ENCODE measurements at places on chromosomes 11 and 22.

- no peak overlapping the region for H3K4me3 ChIP-seq
- H3K27ac ChIP-seq: no peak overlapping the region
- peaks cover 5% of the 10 kb centered on the region for H3K27me3 ChIP-seq
These were observed 9.0 kb upstream of the NUCB2 start for GRCh38 chr11:17267576-17267975.

DNA sequence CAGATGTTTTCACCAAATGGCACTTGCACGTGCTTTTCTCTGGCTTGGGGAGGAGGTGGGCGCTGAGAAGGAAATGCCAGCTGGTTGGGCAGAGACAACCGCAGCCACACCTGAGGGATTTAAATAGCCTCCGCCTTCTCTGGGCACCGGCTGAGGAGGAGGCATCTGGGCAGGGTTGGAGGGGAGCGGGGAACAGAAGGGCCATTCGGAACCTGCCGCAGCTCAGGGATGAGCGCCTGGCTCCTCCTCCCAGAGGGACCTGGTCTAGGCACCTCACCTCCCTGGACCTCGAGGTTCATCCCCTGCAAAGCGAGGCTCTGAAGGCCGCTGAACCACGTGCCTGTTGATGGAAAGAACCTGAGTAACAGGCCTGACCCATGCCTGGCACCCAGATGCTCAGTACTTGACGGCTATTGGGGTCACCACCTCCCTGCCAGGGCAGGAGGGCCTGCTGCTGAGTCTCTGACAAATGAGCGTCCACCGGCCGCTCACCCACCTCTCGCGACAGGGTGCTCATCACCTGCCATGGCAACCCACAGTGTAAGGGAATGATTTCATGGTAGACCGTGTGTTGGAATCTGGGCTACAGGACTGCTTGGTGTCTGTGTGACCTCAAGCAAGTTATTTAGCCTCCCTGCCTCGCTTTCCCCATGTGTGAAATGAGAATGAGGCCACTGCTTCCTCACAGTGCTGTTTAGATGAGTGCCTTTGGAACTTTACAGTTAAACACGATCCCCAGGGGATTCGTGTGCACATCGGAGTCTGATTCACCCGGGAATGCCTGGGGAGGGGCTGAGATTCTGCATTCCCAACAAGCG lies 2.0 kb upstream of the KDELR3 start:
- H3K36me3 ChIP-seq: no peaks in the 10 kb centered on the region
- H3K27ac ChIP-seq: no peak overlapping the region
- peaks cover 67% of the 10 kb centered on the region for H3K27me3 ChIP-seq
- no peak for DNase-seq
- H3K4me1 ChIP-seq: peaks cover 16% of the 10 kb centered on the region

GRCh38 chr22:50252082-50253045 lies 1.3 kb upstream of the HDAC10 start:
- no peak overlapping the region for H3K27ac ChIP-seq
- peaks cover 9% of the 10 kb centered on the region for H3K36me3 ChIP-seq
- H3K4me1 ChIP-seq: peaks cover 30% of the 10 kb centered on the region
- H3K27me3 ChIP-seq: no peaks in the 10 kb centered on the region
- H3K4me3 ChIP-seq: peak overlapping the region; percentile 87
- DNase-seq: peak; percentile 68

- H3K4me3 ChIP-seq: no peak overlapping the region
- DNase-seq: no peak
- H3K4me1 ChIP-seq: no peaks in the 10 kb centered on the region
- no peaks in the 10 kb centered on the region for H3K36me3 ChIP-seq
- peaks cover 2% of the 10 kb centered on the region for H3K27me3 ChIP-seq
These were observed 39.8 kb upstream of the POGLUT3 start for GRCh38 chr11:108538022-108538424.

DNA sequence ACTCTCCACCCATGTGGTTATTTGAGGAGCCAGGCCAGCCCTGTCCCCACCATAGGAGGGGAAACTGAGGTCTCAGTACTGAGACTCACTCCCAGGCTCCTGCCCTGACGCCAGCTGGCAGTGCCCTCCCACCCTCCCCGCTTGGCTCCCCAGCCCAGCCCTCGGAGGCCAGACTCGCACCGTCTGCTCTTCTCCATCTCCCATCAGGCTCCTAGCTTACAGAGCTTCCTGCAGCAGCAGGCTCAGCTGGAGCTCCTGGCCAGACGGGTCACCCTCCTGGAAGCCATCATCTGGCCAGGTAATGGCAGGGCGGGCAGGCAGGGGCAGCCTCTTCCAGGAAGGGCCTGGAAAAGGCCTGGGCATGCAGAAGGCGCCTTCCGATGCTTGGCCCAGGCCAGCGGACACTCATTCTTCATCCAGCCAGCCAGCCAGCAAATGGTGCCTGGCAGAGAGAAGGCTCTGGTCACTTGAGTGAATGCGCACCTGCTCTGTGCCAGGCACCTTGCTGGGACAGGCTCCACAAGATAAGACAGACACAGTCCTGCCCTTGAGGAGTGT lies 12.6 kb downstream of the RHBDD3 start:
- no peak overlapping the region for H3K4me3 ChIP-seq
- peaks cover 7% of the 10 kb centered on the region for H3K36me3 ChIP-seq
- no peaks in the 10 kb centered on the region for H3K4me1 ChIP-seq
- no peak for DNase-seq

DNA sequence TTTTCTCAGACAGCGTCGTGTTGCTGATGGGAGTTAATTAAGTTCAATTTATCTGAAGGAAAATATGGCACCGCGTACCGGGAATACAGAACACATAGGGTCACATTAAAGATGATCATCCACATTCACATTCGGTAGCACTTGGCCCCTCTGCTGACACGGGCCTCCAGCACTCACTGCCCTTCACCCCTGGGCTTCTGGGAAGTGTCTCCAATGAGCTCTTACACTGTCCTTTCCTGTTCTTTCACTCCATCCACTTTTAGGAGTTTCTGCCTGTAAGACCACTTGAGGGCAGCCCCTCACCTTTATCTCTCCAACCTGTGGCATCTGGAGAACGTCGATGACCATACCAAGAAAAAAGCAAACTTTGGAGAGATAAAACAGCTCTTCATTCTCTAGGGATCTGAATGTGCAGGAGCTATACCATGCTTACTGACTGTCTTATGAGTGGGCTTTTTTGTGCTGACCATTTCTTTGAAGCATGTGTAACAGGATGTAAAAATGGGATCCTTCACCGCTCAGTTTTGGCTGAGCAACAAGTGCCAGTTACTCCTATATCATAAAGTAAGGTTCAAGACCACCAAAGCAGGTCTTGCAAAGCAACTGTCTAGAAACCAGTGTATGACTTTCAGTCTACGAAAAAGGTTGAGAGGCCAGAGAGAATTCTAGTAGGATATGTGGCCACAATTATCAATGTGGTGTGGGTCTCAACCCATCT lies 1.1 kb upstream of the SERGEF start:
- no peaks in the 10 kb centered on the region for H3K36me3 ChIP-seq
- no peaks in the 10 kb centered on the region for H3K27me3 ChIP-seq
- H3K4me3 ChIP-seq: peak overlapping the region; percentile 97
- H3K4me1 ChIP-seq: peaks cover 19% of the 10 kb centered on the region

GRCh38 chr22:45891021-45891421 lies 85.9 kb downstream of the WNT7B start:
- no peak for DNase-seq
- H3K27ac ChIP-seq: no peak overlapping the region
- no peaks in the 10 kb centered on the region for H3K4me1 ChIP-seq
- no peaks in the 10 kb centered on the region for H3K36me3 ChIP-seq
- H3K4me3 ChIP-seq: no peak overlapping the region

DNA sequence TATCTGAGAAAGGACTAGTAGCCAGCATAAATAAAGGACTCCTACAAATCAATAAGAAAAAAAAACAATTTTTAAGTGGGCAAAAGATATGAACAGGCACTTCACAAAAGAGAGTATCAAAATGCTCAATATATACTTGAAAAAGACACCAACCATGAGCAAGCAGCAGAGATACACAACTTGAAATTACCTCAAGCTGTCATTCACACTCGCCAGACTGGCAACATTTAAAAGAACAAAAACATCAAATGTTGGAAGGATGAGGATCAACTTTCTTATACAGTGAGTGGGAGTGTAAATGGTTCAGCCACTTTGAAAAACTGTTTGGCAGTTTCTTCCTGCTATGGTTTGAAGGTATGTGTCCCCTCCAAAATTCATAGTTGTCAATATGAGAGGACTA lies 23.9 kb upstream of the ELFN2 start:
- H3K4me3 ChIP-seq: no peak overlapping the region
- H3K27ac ChIP-seq: no peak overlapping the region
- H3K27me3 ChIP-seq: peaks cover 11% of the 10 kb centered on the region
- no peak for DNase-seq
- peaks cover 6% of the 10 kb centered on the region for H3K36me3 ChIP-seq
- no peaks in the 10 kb centered on the region for H3K4me1 ChIP-seq

- no peaks in the 10 kb centered on the region for H3K36me3 ChIP-seq
- peaks cover 7% of the 10 kb centered on the region for H3K4me1 ChIP-seq
- DNase-seq: no peak
These were observed 4.7 kb downstream of the CSDC2 start for GRCh38 chr22:41565403-41566054.

GRCh38 chr11:109851780-109852390 lies 241.3 kb upstream of the ZC3H12C start:
- no peak for DNase-seq
- no peaks in the 10 kb centered on the region for H3K27me3 ChIP-seq
- no peak overlapping the region for H3K4me3 ChIP-seq

- H3K27ac ChIP-seq: no peak overlapping the region
- no peak for DNase-seq
- no peaks in the 10 kb centered on the region for H3K36me3 ChIP-seq
- peaks cover 50% of the 10 kb centered on the region for H3K27me3 ChIP-seq
These were observed 54.5 kb upstream of the FBXO3 start for GRCh38 chr11:33828604-33829429.

- H3K4me3 ChIP-seq: no peak overlapping the region
- no peaks in the 10 kb centered on the region for H3K27me3 ChIP-seq
- peaks cover 43% of the 10 kb centered on the region for H3K36me3 ChIP-seq
- H3K27ac ChIP-seq: no peak overlapping the region
- DNase-seq: no peak
- H3K4me1 ChIP-seq: peaks cover 11% of the 10 kb centered on the region
These were observed 22.4 kb downstream of the PPFIA1 start for GRCh38 chr11:70292863-70293262.

DNA sequence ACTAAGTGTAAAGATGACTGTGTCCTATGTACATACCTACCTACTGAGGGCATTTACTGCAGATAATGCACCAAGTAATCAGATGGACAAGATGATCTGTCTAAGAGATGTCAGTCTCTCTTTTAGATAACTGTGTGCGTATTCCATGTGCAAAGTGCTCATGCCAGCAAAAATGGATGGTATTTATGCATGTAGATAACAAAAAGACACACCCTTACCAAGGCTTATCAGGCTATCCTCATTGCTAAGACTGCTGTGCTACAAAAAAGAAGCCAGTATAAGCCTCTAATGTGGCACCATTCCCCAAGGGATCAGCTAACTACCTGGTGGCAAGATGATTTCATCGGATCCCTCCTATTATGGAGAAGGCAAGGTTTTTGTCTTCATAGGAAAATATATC lies 34.3 kb upstream of the CD44 start:
- no peak for DNase-seq
- no peaks in the 10 kb centered on the region for H3K36me3 ChIP-seq
- peaks cover 33% of the 10 kb centered on the region for H3K4me1 ChIP-seq
- no peak overlapping the region for H3K27ac ChIP-seq

GRCh38 chr11:19187114-19187832 lies 14.5 kb downstream of the CSRP3 start:
- H3K4me1 ChIP-seq: no peaks in the 10 kb centered on the region
- H3K27me3 ChIP-seq: no peaks in the 10 kb centered on the region

GRCh38 chr11:45576461-45577215 lies 88.8 kb downstream of the CHST1 start:
- H3K36me3 ChIP-seq: no peaks in the 10 kb centered on the region
- no peaks in the 10 kb centered on the region for H3K4me1 ChIP-seq
- no peak overlapping the region for H3K27ac ChIP-seq
- peaks cover 31% of the 10 kb centered on the region for H3K27me3 ChIP-seq
- H3K4me3 ChIP-seq: no peak overlapping the region

DNA sequence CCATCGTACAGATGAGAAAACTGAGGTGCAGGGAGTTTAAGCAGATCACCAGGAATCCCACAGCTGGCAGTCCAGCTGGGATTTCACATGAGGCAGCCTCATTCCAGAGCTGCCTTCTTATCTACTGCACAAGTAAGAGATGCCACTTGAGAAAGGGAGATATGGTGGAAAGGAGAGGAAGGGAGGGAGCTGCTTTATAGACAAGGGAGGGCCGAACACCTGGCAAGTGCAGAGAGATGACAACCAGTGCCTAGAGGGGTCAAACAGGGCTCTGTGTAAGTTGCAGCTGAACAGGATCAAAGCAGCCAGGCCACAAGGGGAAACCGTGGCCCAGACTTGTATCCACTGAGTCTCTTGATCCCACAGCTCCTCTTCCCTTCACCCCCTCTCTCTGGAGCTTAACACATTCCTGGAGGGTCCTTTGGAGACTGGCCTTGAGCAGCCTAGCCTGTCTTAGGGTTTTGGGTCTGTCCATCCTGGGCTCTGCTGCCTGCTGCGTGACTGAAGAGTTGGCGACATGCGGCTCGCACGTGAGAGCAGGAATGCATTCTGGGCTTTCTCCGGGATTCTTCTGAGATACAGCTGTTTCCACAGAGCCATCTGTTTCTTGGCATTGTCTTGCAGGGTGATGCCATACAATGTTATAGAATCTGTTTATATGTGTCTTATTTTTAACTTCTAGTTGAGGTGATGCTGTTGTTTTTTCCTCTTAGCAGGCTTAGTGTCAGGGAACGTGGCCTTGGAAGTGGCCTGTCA lies 268.5 kb upstream of the SYN3 start:
- no peak for DNase-seq
- peaks cover 11% of the 10 kb centered on the region for H3K36me3 ChIP-seq
- peak overlapping the region; percentile 5 for H3K27ac ChIP-seq
- no peak overlapping the region for H3K4me3 ChIP-seq
- peaks cover 27% of the 10 kb centered on the region for H3K4me1 ChIP-seq

DNA sequence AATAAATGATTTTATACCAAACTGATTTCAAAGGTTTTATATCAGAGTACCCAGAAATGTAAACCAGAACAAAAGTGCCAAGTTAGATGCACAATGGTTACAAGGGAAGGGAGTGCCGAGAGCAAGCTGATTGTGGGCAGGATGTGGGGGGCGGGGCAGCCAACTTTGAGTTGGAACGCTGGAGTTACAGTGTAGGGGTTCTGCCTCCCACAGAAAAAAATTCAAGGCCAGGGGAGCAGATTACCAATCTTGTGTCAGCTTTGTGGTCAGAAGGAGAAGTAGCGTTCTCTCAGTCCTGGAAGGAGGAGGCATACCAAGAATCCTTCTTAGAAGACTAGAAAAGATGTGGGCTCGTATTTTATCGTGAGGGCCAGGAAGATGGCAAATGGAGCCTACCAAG lies 15.9 kb upstream of the POU2AF2 start:
- DNase-seq: no peak
- H3K27ac ChIP-seq: no peak overlapping the region
- H3K4me3 ChIP-seq: no peak overlapping the region
- H3K4me1 ChIP-seq: peaks cover 29% of the 10 kb centered on the region
- H3K36me3 ChIP-seq: peaks cover 3% of the 10 kb centered on the region

- peaks cover 21% of the 10 kb centered on the region for H3K4me1 ChIP-seq
- H3K36me3 ChIP-seq: peaks cover 30% of the 10 kb centered on the region
- no peak for DNase-seq
- H3K4me3 ChIP-seq: no peak overlapping the region
- no peaks in the 10 kb centered on the region for H3K27me3 ChIP-seq
These were observed 15.0 kb downstream of the CABP7 start for GRCh38 chr22:29734838-29735237.

- peak overlapping the region; percentile 86 for H3K4me3 ChIP-seq
- peaks cover 8% of the 10 kb centered on the region for H3K36me3 ChIP-seq
- peak overlapping the region; percentile 84 for H3K27ac ChIP-seq
- peaks cover 89% of the 10 kb centered on the region for H3K27me3 ChIP-seq
- no peak for DNase-seq
These were observed 1.0 kb upstream of the TBX1 start for GRCh38 chr22:19759427-19760057.
